ENCODE measurements at places on chromosomes 6 and 20. TPM values are rescaled to one million over a fixed set of nuclear protein-coding genes. Genes with fewer than 3 reads are reported as not detected.

Gene SLC32A1
- total RNA-seq = 3.4 TPM

GRCh38 chr6:167113047-167113754, 9.7 kb upstream of the CCR6 start:
- DNase-seq = no peak

Gene IBTK
- 24.8 TPM for total RNA-seq

DNA sequence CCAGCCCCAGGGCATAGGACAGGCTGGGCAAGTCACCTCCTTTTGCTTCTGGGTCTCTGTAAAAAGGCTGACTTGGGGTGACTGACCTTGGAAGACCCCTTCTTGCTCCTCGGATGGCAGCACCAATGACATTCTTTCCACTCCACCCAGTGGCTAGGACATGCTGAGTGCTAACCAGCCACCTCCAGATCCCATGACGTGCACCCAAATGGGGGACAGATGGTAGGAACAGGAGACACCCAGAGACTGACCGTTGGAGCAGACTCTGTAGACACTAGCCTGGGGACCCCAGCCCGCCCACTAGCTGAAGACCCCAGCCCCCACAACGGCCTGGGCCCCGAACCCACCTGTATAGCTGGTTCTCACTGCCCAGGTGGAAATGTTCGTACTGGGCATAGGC, 38.3 kb downstream of the ANGPT4 start:
- no peak for DNase-seq

GRCh38 chr6:39836606-39837005, 44.4 kb downstream of the DAAM2 start:
- DNase-seq = no peak

DNA sequence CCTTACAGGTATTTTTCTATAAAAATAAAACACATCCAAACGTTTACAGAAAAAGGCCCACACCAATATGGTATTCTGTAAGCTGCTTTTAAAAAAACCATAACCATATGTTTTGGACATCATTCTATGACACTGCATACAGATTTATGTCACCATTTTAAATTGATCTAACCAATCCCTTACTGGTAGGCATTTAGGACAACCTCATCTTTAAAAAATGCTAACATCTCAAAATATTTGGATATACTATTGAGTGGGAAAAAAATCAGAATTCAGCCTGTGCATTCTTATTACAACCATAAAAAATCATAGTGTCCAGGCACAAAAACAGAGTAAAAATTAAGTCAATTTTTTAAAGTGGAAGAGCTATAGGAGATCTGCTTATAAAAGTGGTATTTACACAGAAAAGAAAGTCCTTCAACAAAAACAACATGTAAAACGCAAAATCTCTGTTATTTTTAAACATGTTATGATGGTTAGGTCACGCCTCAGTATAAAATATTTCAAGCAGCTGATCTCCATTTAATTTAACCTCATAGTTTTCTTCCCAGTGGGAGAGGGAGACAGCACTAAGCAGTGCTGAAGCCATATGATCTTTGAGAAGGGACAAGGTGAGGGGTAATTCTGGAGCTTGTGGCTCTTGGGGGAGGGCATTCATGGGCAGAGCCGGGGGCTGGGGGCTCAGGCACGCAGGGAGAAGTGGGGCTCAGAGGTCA, 21.2 kb downstream of the TRAM2 start:
- no peak for DNase-seq

DNA sequence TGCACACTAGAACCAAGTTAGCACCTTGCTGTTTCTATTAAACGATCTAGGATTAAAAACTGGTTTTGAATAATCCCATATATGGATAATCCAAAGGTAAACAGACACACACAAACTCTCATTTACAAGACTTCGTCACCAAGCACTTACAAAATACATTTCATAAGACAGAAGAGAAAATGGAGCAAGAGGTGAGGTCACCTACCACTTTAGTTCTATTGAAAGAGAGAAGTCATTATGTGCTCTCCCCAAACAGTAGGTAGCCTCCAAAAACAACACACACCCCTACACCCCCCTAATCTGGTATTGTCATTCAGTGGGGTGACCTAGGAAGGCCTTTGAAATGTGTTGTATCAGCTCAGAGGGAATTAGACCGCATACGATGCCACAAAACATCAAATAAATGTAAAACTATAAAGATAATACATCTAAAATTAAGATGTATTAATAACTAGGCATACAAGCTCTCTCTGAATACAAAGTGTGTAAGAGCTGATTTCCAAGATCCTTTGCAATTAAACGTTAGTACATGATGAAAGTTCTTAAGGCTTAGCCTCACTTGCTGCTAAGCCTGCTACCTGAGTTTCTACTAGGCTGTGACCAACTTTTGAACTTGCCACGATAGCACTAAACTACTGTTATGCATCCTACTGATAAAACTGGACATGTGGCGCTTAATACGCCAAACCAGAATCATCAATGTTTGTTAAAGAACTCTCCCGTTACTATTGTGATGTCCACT, 1.6 kb downstream of the SRPK1 start:
- no peak for DNase-seq

- DNase-seq = peak; percentile 15
Observed at GRCh38 chr6:159681191-159681880, 11.7 kb downstream of the SOD2 start.

GRCh38 chr20:39534846-39535245, 572.7 kb downstream of the DHX35 start:
- no peak for DNase-seq

GRCh38 chr6:255041-255750, 37.1 kb upstream of the DUSP22 start:
- no peak for DNase-seq

Gene TRIM40
- total RNA-seq = not detected

DNA sequence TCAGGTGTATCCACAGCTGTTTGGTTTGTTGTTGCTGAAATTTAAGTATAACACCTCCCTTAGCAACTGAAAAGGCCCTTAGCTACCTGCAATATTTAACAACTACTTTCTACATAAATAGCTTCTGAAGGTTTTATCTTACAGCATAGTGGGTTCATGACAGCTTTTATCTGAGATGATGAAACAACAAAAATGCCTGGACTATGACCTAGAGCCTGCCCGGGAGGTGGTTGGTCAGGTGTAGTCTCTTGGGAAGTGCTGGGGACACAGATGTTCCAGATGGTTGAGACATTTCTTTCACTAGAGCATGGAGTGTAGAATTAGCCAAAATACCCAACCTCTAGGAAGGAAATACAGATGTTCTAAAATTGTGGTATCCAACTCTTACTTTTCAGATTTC, 705.4 kb downstream of the MAFB start:
- no peak for DNase-seq
